ELR (cell line): ENCODE measurements at places on chromosomes 4 and X.

GRCh38 chr4:124202099-124202498 is 510.4 kb downstream of the ANKRD50 start:
- DNase-seq: peak; percentile 15

GRCh38 chr4:137905930-137906329 is 336.2 kb downstream of the SLC7A11 start:
- DNase-seq: no peak

DNA sequence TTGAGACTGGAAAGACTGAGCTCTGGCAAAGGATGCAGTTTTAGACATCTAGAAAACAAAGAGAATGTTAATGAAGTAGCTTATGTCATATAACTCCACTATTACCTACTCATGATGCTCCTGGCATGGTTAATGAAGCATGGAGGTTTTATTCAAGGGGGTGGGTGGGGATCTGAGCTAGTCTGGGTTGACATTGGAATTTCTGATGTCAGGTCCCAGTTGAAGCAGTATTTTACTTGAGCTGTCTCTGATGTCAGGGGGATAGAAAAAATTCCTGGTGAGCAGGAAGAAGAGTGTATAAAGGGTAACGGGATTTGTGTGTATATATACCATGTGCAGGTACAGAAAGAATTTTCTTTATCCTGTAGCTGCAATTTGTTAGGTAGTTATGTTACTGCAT is 102.0 kb downstream of the ELOVL6 start:
- DNase-seq: no peak

- DNase-seq: peak; percentile 88
Observed at GRCh38 chr4:27397886-27398285, 537.2 kb downstream of the STIM2 start.

DNA sequence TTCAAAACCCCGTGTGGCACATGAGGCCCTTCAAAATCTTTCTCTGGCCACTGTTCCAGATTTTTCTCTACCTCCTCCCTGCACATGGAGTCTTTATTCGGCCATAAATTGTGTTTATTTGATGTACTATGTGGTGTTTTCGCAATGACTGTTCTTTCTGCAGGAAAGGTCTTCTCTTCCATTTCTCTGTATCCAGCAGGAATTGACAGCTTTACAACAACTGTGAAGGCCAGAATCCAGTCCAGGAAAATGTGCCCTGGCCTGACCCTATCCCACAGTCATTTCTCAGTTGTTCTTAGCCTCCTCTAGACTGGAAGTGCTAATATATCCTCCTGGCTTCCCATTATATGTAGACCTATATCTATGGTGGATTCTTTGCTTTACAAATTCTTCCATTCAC is 191.4 kb downstream of the COL25A1 start:
- DNase-seq: no peak

DNA sequence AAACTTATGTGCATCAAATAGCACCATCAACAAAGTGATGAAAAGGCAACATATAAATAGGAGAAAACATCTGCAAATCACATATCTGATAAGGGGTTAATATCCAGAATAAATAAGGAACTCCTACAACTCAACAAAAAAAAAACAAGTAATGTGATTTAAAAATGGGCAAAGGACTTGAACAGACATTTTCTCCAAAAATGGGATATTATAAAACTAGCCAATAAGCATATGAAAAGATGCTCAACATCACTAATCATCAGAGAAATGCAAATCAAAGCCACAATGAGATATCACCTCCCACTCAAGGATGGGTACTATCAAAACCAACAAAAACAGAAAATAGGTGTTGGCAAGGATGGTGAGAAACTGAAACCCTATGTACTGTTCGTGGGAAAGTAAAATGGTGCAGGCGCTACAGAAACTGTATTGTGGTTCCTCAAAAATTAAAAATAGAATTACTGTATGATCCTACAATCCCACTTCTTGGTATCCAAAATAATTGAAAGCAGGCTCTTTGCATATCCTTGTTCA is 2.4 kb downstream of the DNAJB14 start:
- no peak for DNase-seq

DNA sequence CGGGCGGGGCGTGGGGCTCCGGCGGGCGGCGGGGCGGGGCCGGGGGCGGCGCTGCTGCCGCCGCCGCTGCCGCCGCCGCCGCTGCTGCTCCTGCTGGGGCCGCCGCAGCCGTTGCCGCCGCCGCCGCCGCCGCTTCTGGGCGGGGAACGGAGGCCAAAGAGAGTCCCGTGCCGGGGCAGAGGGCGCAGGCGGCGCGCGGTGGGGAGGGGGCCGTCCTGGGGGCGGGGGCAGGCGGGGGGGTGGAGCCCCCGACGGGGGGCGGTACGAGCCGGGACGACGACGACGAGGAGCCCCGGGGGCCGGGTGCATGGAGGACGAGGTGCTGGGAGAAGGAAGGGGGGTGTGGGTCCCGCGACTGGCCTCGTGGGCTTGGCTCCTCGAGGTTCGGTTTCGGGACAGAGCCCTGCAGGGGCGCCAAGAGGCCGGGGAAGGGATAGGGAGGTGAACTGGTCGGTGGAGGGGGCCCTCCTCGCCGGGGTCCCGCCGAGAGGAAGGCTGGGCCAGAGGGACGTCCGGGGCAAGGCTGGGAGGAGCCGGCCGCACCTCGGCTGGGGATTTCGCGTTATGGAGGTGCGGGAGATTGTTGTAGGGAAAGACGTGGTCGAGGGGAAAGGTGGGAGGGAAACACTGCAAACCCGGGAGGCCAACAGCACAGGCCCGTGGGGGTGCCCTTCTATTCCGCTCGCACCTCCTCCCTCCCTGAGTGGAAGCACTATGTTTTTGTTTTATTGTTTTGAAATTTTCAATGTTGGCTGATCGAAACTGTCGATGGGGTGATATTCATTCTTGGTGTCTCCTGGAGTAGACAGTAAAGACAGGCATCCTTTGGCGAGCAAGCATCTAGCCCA is 1.9 kb downstream of the BCORL1 start:
- peak; percentile 41 for DNase-seq

GRCh38 chr4:171813526-171814250 is 484 bp downstream of the GALNTL6 start:
- DNase-seq: no peak

GRCh38 chr4:40350627-40351227 is 15.6 kb downstream of the CHRNA9 start:
- DNase-seq: peak; percentile 24

DNA sequence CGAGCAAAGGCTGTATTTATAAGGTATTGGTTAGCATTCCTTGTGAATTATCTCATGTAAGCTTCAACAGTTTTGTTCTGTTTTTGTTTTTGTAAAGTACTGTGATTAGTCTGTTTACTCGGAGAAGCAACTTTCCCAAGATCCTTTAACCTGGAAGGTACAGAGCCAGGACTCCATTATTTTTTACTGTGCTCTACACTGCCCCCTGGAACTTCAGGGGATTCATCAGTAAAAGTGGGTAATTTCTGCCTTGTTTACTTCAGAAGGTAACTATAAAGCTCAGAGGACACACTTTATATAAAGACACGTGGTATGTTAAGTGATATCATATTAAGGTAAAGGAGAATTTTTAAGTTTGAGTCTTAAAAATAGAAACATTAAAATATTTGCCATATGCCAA is 124.9 kb downstream of the IQCM start:
- peak; percentile 6 for DNase-seq

DNA sequence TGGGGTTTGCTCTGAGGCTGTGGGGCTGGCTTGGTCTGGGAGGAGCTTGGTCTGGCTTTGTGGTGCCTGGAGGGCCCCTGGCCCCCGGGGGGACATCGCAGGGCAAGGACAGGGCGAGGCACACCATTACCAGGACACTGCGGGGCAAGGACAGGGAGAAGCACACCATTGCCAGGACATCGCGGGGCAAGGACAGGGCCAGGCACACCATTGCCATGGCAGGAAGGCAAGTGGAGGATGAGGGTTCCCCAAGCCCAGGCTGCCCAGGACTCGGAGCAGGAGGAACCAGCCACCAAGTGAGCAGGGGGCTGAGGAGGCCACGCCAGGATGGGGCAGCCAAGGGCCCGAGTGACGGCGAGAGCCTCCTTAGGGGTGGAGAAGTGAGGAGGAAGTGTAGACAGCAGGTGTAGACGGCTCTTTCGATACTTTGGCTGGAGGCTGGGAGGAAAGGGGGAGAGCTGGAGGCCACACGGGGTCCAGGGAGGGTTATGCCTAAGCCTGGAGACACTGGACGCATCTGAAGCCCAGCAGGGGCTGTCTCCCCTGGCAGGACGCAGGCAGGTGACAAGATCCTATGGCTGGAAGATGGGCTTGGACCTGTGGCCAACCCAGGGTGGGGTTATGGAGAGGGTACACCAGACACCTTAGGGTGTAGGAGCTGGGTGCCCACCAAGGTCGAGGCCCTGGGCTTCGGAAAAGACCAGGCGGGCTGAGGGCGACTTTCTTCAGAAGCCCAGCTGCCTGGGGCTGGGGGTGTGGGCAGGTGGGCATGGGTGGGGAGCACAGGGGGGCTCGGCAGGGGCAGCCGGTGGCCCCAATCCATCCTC is 7.3 kb downstream of the NKX1-1 start:
- no peak for DNase-seq

GRCh38 chr4:133156556-133156955 is 7.5 kb downstream of the PCDH10 start:
- DNase-seq: no peak

DNA sequence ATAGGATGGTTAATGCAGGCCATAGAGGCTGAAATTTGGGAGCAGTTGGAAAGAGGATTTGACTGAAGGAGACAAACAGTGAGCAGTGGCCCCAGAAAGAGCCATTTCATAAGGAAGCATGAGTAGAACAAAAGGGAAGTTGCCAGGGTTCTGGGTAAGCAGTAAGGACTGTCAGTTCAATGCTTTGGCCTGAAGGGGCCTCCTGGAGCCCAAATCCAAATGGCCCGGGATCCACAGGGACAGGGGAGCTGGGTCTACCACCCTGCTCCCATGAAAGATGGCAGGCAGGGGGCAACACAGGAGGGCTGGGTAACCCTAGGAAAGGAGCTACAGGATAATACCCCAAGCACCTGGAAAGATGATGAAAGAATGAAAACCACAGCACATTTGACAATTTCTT is 4.1 kb upstream of the INTS6L start:
- DNase-seq: no peak

GRCh38 chr4:77120886-77121508 is 36.0 kb upstream of the CCNG2 start:
- DNase-seq: no peak

- DNase-seq: peak; percentile 87
Observed at GRCh38 chrX:39946822-39947221, 150.9 kb downstream of the BCOR start.

DNA sequence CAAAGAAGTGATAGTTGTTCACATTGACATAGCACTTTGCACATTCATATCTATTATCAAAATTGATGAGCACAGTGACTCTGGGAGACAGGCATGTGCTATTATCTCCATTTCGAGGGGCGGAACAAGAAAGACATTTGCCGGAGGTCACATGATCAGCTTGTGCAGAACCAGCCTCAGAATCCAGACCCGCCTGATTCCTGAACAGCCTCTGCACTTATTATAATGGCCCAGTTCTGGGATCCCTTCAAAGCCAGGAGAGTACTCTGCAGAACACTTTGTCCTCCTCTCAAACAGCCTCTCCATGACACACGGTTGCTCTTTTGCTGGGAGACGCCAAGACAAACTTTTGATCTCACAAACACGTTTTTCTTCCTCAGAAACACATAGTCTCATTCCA is 48.4 kb downstream of the RWDD4 start:
- no peak for DNase-seq

DNA sequence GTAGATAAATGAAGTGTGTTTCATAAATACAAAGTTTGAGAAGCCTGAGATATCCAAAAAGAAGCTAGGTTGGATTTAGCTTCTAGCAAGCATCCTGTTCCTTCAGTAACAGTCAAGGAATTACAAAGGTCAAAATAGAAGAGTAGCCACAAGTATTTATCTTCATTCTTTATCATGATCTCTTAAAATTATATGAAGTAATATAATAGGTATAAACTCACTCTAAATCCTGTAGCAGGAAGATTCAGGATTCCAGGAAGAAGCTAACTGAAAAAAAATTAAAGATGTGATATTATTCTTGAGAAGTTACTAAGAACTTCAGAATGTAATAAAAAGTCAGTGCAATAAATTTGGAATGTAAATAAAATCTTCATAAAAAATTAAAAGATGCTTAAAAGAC is 31.1 kb upstream of the RXFP1 start:
- DNase-seq: no peak

- DNase-seq: peak; percentile 57
Observed at GRCh38 chrX:71081330-71082123, 13.4 kb upstream of the SNX12 start.

- DNase-seq: no peak
Observed at GRCh38 chrX:1451661-1452515, 821 bp downstream of the ASMTL start.

DNA sequence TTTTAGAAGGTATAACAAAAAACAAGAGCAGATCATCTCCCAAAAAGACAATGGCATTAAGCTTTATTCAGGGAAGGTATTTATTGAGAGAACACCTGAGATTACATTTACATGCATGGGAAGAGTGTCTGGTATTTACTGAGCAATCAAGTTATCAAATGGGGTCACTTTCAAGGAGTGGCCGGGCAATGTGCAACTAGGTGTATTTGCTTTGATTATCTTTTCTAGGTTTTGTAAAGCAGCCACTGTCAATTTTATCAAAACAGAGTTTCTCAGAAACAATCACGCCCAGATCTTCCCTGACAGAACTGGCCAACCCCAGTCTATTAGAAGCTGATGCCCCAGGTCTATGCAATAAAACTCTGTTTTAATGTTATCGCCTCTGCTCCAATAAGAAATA is 169.5 kb downstream of the GLRA2 start:
- DNase-seq: no peak

DNA sequence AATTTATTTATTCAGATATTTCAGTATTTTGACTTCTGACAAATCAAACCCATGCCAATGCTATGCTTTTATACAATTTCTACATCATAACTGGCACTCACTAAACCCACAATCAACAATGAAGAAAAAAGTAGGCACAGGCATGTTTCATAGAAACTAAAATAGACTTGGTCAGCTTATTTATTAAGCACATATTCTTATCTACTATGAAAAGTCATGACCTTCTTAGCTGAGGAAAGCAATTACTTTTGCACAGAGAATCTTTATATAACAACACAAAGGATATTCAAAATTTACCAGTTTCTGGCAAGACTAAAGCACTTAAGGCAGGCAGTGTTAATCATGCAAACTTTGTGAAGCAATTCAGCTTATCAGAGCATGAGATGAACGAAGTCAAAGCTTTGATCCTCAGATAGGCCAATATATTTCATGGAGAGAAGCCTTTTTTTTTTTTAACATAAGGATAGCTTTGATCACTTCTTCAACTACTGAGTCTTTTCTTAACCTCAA is 490.6 kb downstream of the INPP4B start:
- no peak for DNase-seq

- DNase-seq: no peak
Observed at GRCh38 chrX:114930227-114930626, 87.2 kb downstream of the IL13RA2 start.

- DNase-seq: peak; percentile 36
Observed at GRCh38 chrX:46386511-46386910, 158.7 kb downstream of the ZNF674 start.
